ENCODE measurements at places on chromosomes 12 and 14. TPM values are rescaled to one million over a fixed set of nuclear protein-coding genes. Genes with fewer than 3 reads are reported as not detected.

The TBX3 gene
- polyA plus RNA-seq: 33.1 TPM

The TEAD4 gene
- not detected for polyA plus RNA-seq

The NXPH4 gene
- 2.5 TPM for polyA plus RNA-seq

The MAP4K5 gene
- polyA plus RNA-seq: 37.5 TPM

The PAWR gene
- polyA plus RNA-seq: 44.9 TPM

The TBC1D30 gene
- polyA plus RNA-seq: 1.8 TPM

The SMCO2 gene
- not detected for polyA plus RNA-seq

The SLC7A7 gene
- 23.0 TPM for polyA plus RNA-seq

The FSCB gene
- polyA plus RNA-seq: not detected

The SMIM10L1 gene
- 13.2 TPM for polyA plus RNA-seq

The CLEC4C gene
- polyA plus RNA-seq: not detected
